ENCODE measurements at places on chromosomes 7 and 10.

- DNase-seq: no peak
These were observed 81.1 kb downstream of the SDHAF3 start for GRCh38 chr7:97198596-97198995.

- no peak for DNase-seq
These were observed 4.9 kb upstream of the TOMM7 start for GRCh38 chr7:22827563-22827962.

- DNase-seq: no peak
These were observed 56.4 kb upstream of the CCDC6 start for GRCh38 chr10:59962756-59963155.

- DNase-seq: no peak
These were observed 1346.8 kb upstream of the CELF2 start for GRCh38 chr10:9670911-9671310.

- DNase-seq: no peak
These were observed 18.6 kb upstream of the VDAC2 start for GRCh38 chr10:75191821-75192568.

DNA sequence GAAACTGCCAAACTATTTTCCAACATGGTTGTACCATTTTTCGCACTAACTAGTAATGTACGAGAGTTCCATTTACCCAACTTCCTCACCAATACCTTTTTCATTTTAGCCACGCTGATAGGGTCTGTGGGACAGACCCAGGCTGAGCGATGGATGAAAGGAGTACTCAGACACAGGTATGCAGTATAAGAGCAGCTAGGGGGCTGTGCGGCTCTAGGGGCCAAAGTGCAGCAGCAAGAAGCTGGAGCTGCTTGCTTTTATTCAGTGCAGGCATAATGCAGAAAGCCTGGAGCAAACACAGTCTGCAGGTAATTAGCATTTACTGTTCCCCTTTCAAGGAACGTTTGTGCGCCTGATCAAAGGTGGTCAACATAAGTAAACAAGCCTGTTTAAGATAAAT is 21.0 kb downstream of the UCMA start:
- no peak for DNase-seq

- no peak for DNase-seq
These were observed 23.5 kb upstream of the GPR26 start for GRCh38 chr10:123642697-123643096.

GRCh38 chr10:91816981-91817380 is 18.8 kb downstream of the TNKS2 start:
- DNase-seq: no peak

DNA sequence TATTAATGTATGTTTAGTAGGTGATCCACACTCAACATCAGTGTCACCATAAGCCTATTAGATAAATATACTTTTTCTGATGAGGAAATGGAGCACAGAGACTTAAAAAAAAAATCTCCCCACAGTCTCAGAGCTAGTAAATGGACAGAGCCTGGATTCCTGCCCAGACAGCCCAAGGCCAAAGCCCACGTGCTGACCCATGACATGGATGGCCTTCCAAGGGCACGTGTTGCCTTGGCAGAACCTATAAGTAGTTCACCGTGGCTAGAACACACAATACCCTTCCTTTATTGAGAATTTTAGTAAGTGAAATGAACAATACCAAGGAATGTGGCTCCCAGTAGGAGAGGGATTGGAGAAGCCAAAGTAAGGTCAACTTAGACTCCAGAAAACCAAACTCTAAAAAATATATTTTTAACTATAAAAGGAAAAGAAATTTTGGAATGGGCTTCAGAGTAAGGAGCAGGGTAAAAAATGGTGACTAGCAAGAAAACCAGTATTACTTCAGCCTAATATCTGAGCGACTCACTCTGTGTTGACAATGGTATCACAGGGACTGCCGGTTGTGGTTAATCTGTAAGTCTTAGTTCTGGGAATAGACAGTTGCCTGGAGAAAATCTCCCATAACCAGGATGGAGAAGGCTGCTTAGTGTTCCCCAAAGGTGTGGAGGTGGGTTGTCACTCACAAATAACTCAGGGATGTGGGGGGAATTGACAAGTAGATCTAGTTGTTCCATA is 223.0 kb downstream of the SORCS1 start:
- DNase-seq: no peak
